Suppressor macrophage (primary cell): ENCODE measurements at places on chromosomes 12 and 14.
A peak's percentile ranks its signal among the peaks of the same experiment; 100 is the strongest.

DNA sequence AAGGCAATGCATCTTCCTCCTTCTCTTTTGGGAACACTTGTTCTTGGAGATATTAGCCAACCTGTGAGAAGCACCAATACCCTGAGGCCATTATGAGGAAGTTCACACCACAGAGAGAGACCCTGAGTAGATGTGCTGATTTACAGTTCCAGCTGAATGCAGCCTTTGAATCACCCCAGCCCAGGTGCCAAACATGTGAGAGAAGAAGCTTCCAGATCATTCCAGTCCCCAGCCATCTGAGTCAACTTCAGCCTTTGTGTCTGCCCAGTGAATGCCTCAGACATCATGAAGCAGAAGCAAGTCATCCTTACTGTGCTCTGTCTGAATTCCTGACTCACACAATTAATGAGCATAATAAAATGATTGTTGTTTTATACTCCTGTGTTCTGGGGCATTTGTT lies 25.1 kb downstream of the C12orf42 start:
- DNase-seq = no peak

GRCh38 chr14:69580009-69580577 lies 5.4 kb upstream of the CCDC177 start:
- DNase-seq = peak; percentile 42

- peak; percentile 83 for DNase-seq
These were observed 568.3 kb downstream of the TMEM121 start for GRCh38 chr14:106094654-106095189.

DNA sequence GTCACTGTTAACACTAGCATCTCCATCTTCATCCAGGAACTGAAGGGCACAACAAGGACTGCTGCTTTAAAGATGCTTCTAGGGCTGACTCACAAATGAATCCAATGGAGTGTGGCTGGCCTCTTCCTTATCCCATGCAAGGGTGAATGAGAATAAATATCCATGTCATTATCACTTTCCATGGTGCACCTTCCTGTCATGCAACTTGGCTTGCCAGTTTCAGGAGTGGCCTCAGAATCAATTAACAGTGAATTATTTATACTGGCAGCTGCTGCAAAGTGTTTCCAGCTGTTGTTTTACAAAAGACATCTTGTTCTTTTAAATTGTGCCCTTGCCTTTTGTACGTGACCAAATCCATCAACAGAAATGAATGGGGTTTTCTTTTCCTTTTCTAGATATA lies 499.3 kb upstream of the TMEM132C start:
- DNase-seq = no peak

DNA sequence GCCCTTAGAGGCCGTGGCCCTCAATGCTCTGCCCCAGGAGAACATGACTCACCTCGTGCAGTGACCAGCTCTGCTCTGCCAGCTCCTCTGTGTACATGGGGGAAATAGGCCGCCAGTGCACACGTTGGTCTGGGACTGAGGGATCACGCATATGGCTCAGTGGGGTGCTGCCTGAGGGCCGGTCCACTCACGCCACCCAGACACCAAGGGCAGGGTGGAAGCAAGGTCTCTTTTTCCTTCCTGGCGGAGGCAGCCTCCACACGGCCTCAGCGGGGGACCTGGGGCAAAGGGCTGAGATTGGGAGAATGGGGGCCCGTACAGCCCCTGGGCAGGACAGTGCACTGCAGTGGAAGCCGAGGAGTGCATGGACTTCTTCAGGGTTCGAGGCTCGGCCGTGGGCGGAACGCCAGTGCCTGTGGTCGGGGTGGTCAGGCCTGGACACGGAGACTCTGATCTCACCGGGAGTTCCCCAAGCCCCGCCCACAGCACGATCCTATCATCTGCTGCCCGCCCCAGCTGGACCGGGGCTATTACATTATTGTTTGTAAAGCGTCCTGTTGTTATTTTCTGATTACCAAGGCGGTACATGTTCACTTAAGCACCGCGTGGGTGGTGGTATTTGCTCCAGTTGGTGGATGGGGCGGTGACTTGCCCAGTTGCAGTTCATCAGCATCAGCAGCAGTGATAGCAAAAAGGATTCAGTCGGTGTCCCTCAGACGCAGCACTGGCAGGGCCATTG lies 38.8 kb upstream of the TDRD9 start:
- peak; percentile 52 for DNase-seq

DNA sequence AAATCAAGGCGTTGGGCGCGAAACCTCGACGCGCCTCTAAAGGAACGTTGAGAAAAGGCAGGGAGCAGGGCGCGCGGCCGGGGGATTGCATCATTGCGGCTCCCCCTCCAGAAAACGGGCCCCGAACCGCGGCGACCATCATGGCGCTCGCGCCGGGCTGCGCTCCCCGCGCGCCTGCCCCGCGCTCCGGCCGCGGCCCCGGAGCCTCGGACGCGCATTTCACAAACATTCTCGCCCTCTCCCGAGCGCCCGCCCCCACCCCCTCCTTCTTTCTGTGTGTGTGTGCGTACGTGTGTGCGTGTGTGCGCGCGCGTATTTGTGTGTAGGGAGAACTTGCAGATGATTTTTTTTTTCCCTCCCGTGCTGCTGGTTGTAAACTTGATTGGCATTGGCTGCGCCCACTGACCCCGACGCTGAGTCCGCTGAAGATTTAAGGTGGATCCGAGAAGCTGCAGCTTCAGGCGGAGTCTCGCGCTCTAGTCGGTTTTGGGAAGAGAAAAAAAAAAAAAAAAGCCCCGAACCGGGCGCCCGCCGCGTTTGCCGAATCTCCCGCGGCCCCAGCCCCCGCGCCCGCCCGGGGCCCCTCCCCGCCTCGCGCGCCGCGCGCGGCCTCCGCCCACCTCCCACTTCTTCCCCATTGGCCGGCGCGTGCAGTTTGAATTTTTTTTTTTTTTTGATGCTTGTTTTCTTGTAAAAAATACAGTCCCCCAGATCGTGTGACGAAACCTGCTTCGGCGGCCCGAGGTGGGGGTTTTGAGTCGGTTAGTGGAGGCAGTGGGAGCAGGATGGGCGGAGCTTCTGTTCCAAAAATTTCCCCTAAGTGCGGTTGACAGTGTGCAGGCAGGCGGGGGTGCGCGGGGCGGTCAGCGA lies 8.2 kb downstream of the CDKN1B start:
- peak; percentile 95 for DNase-seq

GRCh38 chr14:105168093-105168420 lies 519 bp downstream of the JAG2 start:
- DNase-seq = no peak

DNA sequence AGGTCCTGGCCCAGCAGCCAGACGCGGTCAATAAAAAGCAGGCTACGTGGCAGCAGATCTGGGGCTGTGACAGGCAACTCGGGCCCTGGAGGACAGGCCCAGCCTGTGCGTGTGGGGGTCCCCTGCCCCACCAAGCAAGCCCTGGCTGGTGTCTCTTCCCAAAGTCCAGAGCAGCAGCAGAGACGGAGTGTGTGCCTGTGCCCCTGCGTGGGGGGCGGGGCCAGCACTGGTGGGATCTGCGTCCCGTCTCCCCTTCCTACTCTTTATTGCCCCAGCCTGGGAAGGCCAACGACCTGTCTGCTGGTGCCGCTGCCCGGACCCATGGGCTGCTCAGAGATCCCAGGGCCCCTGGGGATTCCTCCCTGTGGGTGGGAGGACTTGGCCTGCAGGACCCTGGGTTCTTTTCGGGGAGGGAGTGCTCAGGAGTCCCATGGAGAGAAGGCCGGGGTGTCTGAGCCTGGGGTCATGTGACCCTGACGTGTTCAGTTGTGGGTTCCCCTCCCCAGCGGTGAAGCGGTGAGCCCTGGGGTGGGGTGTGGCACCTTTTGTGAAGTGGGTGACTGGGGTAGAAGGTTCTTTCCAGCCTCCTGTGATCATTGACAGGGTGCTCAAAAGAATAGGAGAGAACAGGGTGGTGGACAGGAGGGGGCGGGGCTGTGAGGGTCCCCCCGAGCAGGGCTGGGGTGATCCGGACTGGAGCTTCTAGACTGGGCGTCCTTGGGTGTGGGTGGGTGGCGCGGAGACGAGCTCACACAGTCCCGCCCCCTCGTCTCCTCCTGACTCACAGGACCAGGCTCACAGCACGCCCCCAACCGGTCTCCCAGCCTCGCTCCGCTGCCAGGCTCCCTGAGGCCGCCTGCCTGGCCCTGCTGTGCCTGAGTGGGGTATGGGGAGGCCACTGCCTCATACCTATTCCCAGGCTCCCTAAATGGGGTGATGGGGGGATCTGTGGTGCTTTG lies 22.4 kb downstream of the ASPG start:
- no peak for DNase-seq

- DNase-seq = no peak
These were observed 33.1 kb downstream of the CLMN start for GRCh38 chr14:95286645-95287044.

DNA sequence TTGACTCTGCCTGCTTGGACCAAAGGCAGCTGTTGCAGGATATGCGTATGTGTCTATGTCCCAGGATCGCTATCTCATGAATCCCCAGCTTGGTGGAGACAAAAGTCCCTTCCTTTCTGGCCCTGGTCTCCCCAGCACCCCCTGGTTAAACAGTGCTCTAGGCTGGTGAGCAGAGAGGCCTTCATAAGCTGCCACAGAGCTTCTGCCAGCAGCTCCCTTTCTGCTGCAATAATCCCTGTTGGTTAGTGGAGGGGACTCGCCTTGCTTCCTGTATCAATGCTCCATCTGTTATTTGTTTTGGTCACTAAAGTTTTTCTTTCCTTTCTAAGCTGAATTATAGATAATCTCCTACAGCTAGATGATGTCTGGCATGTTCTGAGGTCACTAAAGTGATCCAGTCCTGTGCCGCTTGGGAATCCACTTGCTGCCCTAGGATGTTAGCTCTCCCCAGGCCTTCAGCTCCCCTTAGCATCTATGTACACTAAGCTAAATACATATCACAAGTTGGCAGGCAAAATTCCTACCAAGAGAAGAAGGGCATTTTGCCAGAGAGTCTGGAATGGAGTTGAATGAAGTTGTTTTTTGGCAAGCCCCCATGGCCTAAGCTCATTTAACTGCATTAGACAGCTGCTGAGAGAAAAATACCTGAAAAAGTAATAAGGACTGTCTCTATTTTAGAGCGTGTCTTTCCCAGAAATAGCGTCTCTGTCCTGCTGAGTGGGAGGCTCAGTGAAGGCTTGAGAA lies 47.8 kb downstream of the RDH12 start:
- DNase-seq = no peak

DNA sequence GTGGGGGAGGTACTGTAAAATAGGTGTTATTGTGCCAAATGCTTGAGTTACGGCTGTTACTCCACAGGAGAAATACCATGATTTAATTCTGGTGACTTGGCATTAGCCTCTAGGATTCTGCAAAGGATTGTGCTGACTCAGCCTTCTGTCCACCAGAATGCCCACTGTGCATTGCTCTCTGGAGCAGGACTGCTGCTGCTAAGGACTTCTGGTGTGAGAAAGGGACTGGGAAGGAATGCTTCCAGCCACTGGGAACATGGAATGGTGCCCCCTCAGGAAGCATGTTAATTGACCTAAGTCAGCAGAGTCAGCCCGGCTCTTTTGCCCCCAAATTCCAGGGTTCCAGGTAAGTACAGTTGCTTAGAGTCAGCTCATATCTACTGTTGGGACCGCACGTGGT lies 32.9 kb downstream of the ZFHX2 start:
- no peak for DNase-seq

DNA sequence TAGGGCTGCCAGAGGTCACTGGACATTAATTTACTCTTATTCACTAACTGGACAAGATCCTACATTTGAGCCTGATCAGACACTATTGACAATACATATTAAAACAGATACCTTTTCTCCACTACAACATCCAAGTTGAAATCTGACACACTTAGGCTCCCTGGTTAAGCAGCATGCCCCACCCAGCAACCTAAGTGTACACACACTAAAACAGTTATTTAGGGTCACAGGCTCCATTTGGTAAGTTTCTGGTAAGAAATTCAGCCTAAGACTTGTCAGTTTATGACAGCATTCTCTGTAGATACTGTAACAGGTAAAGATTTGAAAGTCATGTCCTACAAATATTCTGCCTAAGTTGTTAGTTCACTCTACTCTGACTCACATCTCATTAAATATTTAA lies 12.3 kb upstream of the LLPH start:
- DNase-seq = no peak

- DNase-seq = no peak
These were observed 145.6 kb upstream of the SEL1L start for GRCh38 chr14:81679226-81679625.

DNA sequence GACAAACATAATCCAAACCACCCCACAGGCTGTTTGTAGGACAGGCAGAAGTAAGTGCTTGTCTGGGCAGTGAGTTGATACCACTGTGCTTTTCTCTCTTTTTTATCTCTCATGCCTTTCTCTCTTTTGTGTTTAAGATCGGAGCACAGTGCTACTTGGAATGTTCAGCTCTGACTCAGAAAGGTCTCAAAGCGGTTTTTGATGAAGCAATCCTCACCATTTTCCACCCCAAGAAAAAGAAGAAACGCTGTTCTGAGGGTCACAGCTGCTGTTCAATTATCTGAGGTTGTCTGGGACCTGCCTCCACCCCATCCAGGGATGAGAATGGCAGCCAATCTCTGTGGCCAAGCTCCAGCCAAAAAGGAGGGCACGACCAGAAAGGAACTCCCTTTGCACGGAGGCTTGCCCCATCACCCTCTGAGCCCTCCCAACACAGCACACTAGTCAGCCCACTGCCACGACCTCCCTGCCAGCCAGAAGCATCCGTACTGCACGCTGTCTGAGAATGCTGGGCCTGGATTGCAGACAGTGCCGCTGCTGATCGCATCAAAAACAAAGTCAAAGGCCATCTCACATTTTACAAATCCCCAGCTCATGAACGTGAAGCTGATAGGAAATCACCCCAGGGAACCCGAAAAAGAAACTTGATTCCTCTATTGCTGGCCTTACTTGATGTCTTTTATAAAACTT lies 27.8 kb downstream of the GPHB5 start:
- DNase-seq = no peak

- peak; percentile 64 for DNase-seq
These were observed 140.0 kb downstream of the DAD1 start for GRCh38 chr14:22448905-22449599.

DNA sequence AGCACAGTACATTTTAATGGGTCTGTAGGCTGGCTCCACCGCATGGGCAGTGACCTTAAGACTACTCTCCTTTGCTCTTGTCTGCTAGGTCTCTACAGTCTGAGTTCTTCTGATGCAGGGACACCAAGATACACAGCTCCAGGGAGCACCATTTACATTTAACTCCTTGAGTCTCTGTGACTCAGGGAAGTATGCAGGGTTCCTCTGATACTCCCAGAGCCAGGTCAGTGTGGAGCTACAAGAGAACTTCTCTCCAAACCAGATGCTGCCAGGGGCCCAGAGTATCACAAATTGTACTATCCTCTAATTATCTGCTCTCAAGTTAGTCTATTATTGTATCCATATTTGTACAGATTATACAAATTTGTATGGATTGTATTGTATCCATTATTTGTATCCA lies 15.2 kb downstream of the ZFP36L1 start:
- no peak for DNase-seq

GRCh38 chr12:105613887-105614286 lies 283.4 kb downstream of the C12orf75 start:
- DNase-seq = no peak

GRCh38 chr14:99687284-99688209 lies 3.4 kb downstream of the CYP46A1 start:
- DNase-seq = no peak

DNA sequence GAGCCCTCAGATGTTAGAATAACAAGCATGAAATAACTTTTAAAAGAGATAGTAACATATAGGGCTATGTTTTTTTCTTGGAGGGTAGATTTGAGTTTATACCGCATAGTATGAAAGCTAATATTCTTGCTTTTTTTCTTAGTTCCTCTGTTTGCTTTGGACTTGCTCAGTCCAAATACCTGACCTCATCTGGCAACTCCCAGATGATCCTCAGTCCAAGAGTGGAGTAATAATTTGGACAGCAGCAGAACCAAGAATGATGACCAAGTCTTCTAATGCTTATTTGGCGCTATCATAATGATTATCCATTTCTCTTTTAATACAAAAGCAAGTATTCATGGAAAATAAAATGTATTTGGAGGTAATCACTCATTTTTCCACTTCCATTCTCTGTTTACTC lies 45.6 kb downstream of the GUCY2C start:
- DNase-seq = no peak
